ENCODE measurements at places on chromosomes 13 and 19.

DNA sequence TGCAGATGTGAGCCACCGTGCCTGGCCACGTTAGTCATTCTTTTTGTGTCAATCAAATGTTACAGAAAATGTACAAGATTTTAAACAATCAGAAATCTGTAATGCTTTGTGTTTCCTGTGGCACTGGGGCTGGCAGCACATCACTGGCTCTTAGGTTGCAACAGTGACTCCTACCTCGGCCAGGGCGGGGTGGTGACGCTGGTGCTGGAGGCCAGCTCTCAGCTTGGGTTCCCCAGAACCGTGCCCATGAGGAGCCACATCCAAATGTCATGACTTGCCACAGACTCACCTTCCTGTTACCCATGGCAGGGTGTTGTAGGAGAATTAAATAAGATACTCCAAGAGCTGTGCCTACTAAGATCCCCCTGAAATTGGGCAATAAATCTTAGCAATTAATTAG lies 161.7 kb downstream of the TEX29 start:
- no peak for DNase-seq

DNA sequence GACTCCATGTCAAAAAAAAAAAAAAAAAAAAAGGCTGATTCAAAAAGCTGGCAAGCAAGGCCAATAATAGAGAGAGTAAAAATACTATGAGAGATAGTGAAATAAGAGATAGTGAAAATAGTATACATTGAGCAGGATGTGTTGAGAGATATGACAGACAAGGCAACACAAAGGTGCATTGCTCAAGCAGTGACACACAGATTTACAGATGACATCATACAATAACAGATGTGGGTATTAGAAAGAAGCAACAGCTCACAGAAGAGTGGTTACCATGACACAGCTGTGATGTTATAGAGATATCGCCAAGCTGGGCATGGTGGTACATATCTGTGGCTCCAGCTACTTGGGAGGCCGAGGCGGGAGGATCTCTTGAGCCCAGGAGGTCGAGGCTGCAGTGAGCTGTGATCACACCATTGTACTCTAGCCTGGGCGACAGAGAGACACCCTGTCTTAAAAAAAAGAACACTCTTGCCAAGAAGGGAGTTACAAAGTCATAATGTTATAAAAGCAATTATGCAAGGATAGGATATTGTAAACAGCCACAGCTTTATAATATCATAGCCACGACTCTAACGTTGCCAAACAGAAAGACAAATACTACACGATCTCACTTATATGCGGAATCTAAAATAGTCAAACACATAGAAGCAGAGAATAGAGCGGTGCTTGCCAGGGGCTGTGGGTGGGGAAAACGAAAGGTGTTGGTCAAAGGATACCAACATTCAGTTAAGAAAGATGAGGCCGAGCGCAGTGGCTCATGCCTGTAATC lies 10.3 kb downstream of the TNFSF9 start:
- DNase-seq = no peak

- no peak for DNase-seq
Measured at GRCh38 chr19:35380450-35381124, 9.7 kb downstream of the GPR42 start.

GRCh38 chr13:97255515-97256021 lies 33.4 kb downstream of the MBNL2 start:
- no peak for DNase-seq

GRCh38 chr19:49398001-49398615 lies 10.1 kb downstream of the KASH5 start:
- DNase-seq = no peak

DNA sequence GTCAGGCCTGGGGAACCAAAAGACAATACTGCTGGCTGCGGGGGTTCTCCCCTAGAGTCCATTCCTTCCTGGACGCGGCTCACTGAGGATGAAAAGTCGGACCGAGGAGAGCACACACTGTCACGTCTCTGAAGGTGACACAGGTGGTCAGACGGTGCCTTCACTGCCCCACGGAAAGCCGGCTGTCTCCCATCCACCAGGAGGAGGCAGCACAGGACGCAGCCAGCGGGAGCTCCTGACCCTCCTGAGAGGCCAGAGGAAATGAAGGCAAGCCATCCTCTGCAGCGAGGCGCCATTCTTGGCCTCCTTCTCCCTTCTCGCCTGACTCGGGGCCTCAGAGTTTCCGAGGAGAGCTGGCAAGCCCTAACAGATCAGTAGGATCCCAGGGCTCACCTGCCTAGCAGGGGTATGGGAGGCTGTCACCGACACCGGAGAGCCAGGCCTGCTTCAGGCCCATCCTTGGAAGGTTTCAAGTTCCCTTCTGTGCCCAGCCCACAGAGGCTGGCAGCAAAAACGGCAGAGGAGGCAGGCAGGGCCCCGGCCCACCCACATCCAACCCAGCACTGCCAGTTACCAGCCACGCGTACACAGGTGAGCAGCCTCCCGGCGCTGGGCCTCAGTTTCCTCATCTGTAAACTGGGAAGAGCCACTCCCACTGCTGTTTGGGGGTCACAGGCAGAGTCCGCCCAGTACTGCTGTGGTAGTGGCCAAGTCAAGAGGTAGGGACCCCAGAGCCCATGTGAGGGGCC lies 4.5 kb downstream of the REXO1 start:
- DNase-seq = peak; percentile 50

GRCh38 chr19:6834433-6834832 lies 52.9 kb upstream of the ADGRE1 start:
- DNase-seq = no peak

GRCh38 chr13:40109351-40109844 lies 453.9 kb downstream of the COG6 start:
- no peak for DNase-seq

GRCh38 chr13:89520468-89520867 lies 1827.0 kb upstream of the MIR17HG start:
- DNase-seq = no peak

DNA sequence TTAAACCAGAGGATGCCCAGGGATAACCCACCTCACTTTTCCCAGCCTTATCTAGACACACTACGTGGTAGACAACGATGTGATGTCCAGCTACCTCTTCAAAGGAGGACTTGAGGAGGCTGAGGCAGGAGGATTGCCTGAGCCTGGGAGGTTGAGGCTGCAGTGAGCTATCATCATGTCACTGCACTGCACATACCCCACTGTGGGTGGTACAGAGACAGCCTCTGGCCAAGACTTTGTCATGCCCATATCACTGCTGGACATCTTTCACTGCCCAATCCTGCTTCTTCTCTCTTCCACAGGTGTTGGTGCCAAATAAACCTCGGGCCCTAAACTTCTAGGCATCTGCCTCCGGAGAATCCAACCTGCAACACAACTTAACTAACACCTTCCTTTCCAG lies 85.8 kb downstream of the FAM216B start:
- no peak for DNase-seq

- DNase-seq = peak; percentile 20
Measured at GRCh38 chr13:30398601-30399072, 23.7 kb upstream of the UBE2L5 start.

DNA sequence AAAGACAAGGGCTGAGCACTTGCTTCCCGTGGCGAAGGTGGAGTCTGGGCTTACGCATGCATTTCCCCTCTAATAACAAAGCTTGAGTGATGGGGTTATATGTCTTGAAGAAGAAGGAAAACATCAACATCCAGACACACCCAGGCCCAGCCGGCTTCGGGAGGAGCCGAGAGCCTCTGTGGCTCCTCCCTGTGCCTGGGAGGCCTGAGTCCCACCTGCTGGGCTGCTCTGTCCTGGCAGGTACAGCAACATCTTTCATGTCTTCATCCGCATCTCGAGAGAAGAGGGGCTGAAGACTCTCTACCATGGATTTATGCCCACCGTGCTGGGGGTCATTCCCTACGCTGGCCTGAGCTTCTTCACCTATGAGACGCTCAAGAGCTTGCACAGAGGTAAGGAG lies 30.6 kb downstream of the TMEM161A start:
- DNase-seq = no peak

GRCh38 chr13:41056826-41057711 lies 4.2 kb upstream of the WBP4 start:
- no peak for DNase-seq

DNA sequence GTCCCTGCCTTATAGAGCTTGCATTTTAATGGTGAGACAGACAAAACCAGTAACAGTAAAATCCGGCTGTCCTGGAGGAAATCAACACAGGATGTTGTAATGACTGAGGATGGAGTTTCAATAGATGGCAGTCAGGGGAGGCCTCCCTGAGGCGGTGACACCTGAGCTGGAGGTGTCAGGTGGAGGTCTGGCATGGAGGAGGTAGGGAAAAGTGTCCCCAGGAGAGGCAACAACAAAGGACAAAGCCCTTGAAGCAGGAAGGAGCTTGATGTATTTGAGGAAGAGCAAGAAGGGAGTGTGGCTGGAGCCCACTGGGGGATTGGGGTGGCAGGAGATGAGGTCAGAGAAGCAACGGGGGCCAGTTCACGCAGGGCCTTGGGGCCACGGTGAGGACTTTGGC lies 7.8 kb downstream of the GRIN2D start:
- DNase-seq = no peak

DNA sequence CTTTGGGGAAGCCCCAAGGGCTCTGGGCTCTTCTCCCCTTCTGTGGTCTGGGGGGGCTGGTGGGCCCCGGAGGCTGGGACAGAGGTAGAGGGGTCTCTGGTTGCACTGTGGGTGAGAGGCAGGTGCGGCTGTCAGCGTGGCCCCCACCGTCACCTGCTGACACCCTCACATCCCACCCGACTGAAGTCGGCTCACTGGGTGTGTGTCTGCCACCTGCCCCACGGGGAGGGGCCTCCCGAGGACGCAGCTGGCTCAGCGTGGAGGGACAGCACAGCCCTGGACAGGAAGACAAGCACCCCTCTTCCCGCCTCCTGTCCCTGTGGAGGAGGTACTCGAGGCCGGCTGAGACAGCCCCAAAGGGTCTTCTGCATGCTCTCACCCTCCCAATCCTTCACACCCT lies 2.2 kb upstream of the TMEM86B start:
- DNase-seq = no peak

DNA sequence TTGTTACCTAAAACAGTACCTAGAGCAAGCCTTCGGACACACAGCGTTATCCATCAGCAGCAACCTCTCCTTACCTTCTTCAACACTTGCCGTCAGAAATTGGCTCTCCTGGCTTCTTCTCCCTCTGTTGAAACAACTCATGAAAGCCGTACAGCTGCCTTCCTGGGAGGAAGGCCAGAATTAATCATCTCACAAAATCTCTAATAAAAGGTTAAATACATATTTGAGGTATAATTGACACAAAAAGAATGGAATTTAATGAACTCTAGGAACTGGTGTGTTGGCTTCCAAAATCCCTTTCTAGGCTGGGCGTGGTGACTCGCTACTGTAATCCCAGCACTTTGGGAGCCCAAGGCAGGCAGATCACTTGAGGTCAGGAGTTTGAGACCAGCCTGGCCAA lies 37.3 kb upstream of the GTF2F2 start:
- DNase-seq = no peak

GRCh38 chr13:109870696-109871370 lies 84.5 kb upstream of the IRS2 start:
- DNase-seq = no peak

DNA sequence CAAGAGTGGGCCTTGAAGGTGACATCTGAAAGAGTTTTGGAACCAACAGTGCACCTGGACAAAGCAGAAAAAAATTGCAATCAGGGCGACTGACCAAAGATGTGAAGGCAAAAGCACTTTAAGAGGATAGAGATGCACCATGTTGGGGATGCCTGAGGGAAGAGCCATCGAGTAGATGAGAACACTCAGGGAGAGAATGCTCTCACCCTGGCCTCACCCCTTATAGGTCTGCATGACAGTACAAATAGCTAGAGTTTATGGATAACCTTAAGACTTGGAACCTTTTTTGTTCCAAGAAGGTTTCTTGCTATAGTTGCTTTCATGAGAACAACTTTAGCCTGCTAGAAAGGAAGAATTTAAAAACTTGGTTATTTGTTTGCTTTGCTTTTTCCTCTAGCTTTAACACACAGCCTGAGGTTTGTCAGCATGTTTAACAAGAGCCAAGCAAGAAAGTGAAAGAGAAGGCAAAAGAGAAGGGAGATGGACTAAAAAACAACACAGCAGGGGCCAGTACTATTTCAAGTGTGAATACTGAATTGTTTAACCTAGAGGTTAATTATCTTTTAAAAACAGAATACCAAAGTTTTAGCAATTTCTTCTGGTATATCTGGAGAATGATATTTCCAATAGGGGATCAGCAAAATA lies 418.9 kb downstream of the DIAPH3 start:
- DNase-seq = no peak

DNA sequence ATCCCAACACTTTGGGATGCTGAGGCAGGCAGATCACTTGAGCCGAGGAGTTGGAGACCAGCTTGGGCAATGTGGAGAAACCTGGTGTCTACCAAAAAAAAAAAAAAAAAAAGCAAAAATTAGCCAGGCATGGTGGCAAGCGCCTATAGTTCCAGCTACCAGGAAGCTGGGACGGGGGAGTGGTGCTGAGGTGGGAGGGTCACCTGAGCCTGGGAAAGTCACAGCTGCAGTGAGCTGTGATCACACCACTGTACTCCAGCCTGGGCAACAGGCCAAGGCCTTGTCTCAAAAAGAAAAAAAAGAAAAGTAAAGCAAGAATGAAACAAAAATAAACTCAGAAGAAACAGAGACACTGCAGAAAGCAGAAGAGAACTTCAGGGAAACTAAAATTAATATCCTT lies 31.6 kb downstream of the MTRF1 start:
- peak; percentile 62 for DNase-seq

GRCh38 chr13:25118378-25118905 lies 22.5 kb downstream of the PABPC3 start:
- DNase-seq = no peak

- no peak for DNase-seq
Measured at GRCh38 chr13:76620036-76620435, 266.2 kb downstream of the KCTD12 start.

GRCh38 chr13:50309318-50309717 lies 294.1 kb downstream of the KCNRG start:
- DNase-seq = no peak

DNA sequence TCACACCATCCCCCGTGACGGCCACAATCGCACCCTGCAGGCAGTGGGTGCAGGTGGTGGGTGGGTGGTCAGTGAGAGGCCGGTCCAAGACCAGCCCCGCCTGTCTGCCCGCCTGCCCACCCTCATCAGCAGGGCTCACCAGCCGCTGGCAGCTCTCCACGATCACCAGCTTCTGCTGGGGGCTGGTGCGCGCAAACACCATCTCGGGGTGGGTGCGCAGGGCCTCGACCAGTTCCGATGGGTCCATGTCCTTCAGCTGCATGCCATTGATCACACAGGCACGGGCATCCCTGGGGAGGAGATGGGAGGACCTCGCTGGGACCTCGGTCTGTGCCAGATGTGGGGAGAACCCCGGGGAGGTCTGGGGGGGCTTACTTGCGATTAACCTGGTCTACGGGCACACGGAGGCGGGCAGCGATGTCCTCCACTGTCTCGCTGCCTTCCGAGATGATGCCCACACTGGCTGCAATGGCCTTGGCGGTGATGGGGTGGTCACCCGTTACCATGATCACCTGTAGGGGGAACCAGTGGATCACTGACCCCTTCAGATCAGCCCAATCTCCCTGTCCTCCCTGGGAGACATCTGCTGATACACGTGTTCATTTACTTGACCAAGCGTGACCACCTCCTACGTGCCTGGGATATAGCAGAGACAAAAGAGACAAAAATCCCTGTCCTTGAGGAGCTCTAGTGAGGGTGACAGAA lies 8.0 kb downstream of the ATP4A start:
- peak; percentile 30 for DNase-seq

GRCh38 chr19:2474232-2475017 lies 1.5 kb upstream of the GADD45B start:
- peak; percentile 94 for DNase-seq
